ENCODE measurements at places on chromosomes 7 and 10. TPM values are rescaled to one million over a fixed set of nuclear protein-coding genes. Genes with fewer than 3 reads are reported as not detected.
A peak's percentile ranks its signal among the peaks of the same experiment; 100 is the strongest.

The TUBAL3 gene
- total RNA-seq: not detected

The OR2A1 gene
- total RNA-seq: 0.46 TPM

The PRLHR gene
- total RNA-seq: not detected

The UCN3 gene
- total RNA-seq: not detected

The ERVW-1 gene
- total RNA-seq: not detected

The OR9A4 gene
- not detected for total RNA-seq

The EGFR gene
- total RNA-seq: 58.7 TPM

The TRAPPC14 gene
- 24.3 TPM for total RNA-seq

The BLNK gene
- 10.0 TPM for total RNA-seq

The SMKR1 gene
- 1.1 TPM for total RNA-seq

The PON3 gene
- 10.4 TPM for total RNA-seq

The OR2F1 gene
- not detected for total RNA-seq

DNA sequence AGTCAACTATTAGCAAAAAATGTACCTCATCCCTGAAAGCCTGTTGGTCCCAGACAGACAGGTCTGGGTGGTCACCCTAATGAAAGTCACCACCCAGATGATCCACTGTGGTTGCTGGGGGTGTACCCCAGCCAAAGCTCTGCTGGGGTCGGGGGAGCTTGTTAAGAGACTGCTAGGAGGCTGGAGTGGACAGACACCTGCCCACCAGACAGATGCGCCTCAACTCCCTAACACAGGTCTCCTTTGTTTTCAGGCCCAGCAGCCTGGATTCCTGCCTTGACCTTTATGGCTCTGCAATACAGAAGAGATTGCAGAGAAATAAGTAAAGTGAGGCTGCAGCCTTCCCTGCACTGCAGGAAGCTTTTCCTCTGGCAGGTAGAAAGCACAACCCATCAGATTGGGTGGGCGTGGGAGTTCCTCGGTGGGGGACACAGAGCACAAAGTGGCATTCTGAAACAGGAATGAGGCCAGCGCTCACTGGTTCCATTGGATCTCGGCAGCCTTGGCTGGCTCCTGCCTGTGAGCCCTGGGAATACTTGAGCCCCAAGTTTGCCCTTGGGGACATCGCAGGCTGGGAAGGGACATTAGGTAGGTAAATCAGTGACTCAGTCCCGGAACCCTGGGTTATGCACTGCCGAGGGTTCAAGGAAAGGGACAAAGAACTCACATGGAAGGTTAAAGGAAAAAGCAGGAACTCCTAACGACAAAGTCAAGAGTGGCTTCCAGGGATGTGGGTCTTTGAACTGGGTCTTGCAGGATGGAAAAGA, 18.0 kb upstream of the ZNF488 start:
- DNase-seq: no peak

DNA sequence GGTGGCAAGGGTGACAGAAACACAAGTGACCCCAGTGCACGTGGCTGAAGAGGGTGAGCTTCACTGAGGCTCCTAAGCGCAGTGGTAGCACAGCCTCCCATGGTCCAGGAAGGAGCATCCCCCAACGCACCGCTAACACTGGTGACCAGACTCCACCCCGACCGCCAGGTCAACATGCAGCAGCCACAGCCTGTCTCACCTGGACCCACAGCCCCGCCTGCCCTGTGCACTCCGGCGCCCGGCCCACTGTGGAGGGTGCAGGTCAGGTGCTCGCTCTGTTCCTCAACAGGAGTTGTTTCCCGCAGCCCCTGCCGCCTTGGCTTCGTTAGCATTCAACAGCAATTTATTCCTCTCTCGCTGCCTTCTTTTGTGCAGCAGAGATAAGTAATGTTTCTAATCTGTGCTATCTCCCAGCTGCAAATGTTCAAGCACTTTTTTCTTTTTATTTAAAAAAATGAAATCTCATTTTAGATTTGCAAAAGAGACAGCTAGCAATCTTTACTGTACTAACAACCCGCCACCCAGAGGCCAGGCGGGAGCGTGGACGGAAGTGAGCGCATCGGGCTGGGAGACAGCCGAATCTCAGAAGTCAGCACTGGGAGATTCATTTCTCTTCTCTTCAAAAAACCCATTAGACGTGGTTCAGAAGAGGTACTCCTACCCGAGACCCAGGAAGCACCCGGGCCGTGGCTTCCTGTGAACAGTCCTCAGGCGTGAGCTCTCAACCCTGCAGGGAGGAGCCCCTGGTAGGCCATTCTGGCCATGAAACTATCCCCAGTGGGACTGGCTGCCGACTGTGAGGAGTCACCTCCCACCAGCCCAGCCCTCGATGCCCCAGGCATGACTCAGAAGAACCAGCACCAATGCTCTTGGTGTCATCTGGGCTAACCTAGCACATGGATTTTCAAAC, 133.4 kb downstream of the MAD1L1 start:
- peak; percentile 81 for DNase-seq

- no peak for DNase-seq
Observed at GRCh38 chr10:49140304-49141177, 6.7 kb upstream of the FAM170B start.

- no peak for DNase-seq
Observed at GRCh38 chr10:104256335-104256961, 1.8 kb downstream of the GSTO1 start.

- DNase-seq: no peak
Observed at GRCh38 chr7:18330548-18330947, 165.0 kb upstream of the HDAC9 start.

DNA sequence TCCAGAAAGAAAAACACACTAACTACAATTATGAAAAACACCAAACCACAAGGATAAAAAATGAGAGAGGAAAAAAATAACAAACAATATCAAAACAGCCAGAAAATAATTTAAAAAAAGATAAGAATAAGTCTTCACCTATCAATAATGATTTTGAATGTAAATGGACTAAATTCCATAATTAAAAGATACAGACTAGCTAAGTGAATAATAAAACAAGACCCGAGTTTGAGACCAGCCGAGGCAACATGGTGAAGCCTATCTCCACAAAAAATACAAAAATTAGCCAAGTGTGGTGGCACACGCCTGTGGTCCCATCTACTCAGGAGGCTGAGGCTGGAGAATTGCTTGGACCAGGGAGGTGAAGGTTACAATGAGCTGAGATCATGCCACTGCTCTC, 131.1 kb downstream of the MTERF1 start:
- DNase-seq: no peak

DNA sequence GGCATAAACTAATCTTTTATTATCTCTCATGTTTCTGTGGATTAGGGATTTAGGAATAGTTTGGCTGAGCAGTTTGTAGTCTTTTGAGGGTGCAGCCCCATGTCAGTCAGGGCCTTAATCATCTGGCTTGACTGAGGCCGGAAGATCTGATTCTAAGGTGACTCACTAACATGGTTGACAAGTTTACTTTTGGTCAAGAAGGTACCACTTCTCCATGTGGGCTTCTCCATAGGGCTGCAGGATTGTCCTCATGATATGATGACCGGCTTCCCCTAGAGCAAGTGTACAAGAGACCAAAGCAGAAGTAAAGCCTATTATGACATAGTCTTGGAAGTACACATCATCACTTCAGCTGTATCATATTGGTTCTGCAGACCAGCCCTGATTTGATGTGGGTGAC, 45.9 kb upstream of the OIT3 start:
- no peak for DNase-seq

DNA sequence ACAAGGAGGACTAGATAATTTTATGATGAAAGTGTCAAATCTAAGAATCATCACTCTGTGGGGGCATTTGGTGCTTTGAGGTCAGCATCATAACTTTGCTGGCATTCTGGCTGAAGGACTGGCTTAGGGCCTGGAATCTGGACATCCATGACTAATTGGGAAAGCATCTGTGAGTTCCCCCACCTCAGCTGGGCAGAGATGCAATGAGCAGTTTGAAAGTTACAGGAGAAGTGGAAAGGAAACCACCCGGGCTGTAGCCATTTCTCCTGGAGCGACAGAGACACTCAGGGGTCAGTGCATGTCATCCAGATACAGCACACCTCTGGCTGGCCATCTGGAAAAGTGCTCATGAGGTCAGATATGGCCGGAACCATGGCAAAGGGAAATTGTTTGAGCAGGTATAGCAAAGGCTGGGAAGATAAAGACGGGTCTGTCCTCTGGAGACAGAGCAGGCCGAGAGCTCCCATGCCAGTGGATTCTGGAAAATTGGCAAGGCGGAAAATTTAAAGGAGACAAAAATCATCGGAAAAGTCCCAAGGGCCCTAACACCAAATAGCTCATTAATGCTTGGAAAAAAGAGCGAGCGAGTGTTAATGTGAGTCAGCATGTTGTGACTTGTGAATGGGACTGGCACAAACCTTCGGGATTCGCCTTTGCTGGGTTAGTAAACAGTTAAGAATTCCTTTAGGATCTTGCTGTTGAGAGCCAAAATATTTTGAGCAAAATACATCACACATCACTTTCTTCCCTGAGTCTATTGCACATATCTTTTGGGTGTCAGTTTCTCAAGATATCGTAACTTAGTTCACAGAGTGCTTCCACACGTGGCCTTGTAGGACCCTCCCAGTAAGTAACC, 188.4 kb upstream of the AGK start:
- no peak for DNase-seq

DNA sequence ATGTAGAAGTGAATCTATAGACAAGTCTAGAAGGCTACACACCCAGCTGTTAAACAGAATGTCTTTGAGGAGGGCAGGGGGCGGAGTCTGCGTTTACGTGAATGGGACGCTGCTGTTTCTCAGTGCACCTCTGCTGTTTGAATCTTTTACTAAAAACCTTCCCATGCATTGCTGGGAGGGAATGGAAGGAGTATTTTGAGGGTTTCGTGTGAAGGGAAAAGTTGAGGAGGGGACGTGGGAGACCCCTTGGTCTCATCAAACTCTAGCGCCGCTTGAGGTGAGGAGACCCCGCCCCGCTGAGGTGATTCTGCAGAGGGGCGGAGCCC, 492 bp upstream of the VCL start:
- DNase-seq: no peak

DNA sequence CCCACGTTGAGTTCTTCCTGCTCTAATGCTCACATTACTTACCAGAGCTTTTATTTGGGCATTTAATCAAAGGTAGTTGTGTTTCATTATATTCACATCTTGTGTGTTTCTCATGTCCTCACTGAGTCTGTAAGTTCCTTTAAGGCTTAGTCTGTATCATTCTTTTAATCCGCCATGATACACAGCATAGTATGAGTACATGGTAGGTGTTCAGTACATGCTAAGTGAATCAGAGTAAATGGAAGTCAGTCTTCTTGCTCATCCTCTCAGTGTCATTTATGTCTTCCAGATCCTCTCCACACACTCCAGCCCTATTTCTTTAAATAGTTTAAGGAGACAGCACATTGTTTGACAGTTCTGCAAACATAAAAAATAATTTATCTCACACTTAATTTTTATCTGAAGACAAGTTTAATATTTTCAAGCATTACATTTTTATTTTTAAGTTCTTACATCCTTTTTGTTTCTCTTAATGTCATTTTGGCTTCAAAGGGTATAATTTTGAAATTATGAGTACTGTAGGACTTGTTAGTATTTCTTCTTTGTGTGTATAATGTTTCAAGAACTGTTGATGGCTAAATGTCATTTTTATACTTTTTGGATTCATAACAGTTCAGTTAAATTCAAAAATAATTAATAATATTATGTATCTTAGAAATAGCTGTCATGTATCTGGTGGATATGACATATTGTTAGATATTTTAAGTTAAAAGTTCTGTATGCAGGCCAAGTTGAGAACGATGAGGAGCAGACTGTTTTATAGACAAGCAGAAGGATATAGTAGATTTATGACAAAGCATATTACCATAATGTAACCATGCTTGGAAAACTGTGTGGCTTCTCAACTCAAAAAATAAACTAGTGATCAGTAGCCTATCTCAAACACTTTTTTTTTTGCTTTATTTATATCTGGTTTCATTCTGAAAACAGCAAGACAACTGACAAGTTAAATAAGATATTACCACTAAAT, 342.7 kb downstream of the LRMDA start:
- no peak for DNase-seq

DNA sequence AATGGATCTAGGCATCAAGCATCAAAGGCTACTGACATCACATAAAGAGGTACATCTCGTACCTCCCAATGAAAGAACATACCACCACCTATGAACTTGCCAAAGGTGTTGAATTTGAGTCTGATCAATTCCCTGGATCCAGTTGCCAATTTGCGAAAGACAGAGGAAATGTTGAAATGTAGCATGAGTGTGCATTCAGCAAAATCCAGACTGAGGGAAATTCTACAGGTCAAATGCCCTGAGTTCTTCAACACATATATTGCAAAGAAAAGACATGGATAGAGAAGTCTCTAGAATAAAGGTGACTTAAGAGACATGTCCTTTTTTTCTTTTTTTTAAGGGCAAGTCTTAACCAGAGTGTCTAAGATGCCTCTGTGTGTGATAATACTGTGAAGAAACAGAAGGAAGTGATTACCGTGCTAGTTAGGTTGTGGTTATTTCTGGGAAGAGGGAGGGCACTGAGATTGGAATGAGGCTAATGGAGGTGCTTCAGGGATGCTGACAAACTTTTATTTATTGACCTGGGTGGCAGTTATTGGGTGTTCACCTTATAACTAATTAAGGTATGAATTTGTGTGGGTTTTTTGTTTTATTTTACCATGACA, 128.7 kb downstream of the SAMD9 start:
- DNase-seq: no peak

GRCh38 chr10:37289833-37290464, 164.6 kb downstream of the ANKRD30A start:
- DNase-seq: no peak

- DNase-seq: no peak
Observed at GRCh38 chr10:4683137-4683536, 142.9 kb upstream of the AKR1E2 start.

GRCh38 chr7:82105463-82105862, 335.6 kb upstream of the HGF start:
- no peak for DNase-seq

DNA sequence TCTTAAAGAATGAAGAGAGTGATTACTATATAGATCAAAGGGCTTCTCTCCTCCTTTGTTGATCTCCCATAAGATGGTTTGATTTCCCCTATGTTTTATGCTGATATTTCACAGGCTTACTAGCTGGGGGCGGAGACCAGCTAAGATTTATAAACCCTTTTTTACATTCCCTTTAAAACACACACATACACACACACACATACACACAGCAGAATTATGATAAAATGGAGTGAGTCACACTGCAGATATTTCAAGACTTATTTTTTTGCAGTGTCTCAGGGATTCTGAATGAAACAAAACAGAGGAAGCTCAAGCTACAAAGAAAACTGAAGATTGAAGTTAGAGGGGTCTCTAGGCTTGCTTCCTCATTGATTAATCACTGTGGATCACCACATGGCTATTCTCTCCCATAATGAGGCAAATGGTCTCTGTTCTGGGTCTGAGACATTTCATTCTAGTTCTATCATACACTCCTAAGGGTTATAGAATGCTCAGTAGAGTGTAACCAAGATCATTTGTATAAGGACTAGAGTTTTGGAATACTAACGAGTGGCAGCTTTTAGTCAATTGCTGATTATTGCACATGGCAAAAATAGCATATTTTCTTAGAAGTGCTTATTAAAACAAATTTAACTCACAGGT, 18.6 kb downstream of the INA start:
- DNase-seq: no peak
